ENCODE measurements at places on chromosomes 7 and 10. TPM values are rescaled to one million over a fixed set of nuclear protein-coding genes. Genes with fewer than 3 reads are reported as not detected.

DNA sequence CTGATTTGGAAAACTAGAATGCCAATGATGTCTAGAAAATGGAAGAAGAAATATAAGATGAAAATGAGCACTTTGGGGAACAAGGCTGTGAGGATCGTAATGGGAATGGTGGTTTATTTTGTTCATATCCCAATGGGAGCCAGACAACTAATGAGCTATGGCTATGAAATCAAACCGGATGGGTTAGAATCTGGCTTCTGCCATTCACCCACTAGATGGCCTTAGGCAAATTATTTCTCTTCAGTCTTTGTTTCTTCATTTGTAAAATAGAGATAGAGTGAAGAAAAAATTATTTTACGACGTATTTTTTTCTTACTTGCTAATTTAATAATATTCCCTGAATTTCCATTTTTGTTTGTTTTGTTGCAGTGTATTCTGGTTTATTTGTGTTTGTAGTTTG, 572.1 kb upstream of the IGFBP3 start:
- no peak for DNase-seq

DNA sequence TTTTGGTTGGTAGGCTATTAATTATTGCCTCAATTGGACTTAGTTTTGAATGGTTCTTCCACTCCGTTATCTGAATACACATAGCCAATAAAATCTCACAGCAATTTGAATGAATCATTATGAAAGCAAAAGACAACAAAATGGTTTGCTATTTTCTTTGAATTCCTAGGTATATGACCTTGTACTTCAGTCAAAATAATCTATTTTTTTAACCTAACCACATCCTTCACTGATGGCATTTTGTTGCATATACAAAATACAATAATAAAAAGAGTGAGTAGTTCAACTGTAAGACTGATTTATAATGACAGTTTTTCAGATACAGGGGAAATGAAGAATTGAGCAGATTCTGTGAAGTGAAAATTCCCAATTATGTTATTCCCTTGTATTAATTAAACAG, 433.1 kb downstream of the HTR7 start:
- no peak for DNase-seq

DNA sequence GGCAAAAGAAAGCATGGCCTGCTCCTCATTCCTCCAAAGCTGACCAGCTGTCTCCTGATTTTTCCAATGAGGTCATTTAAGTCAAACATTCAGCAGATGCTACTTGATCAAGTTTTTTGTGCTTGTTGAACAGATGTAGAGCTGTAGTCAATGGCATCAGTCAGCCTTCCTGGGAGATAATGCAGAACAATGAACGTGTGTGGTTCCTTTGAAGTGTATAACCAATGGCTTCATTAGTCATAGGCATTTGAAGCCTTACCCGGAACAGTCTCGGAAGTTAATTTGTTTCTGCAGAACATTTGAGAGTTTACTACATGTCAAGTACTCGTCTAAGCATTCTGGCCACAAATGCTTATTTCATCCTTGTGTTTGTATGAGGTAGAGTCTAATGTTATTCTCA, 227.1 kb downstream of the ADRA2A start:
- no peak for DNase-seq

GRCh38 chr7:148108381-148108780, 482.2 kb upstream of the C7orf33 start:
- DNase-seq, result no peak

The PDZD7 gene
- total RNA-seq, result not detected
